ENCODE measurements at places on chromosomes 16 and 17.

DNA sequence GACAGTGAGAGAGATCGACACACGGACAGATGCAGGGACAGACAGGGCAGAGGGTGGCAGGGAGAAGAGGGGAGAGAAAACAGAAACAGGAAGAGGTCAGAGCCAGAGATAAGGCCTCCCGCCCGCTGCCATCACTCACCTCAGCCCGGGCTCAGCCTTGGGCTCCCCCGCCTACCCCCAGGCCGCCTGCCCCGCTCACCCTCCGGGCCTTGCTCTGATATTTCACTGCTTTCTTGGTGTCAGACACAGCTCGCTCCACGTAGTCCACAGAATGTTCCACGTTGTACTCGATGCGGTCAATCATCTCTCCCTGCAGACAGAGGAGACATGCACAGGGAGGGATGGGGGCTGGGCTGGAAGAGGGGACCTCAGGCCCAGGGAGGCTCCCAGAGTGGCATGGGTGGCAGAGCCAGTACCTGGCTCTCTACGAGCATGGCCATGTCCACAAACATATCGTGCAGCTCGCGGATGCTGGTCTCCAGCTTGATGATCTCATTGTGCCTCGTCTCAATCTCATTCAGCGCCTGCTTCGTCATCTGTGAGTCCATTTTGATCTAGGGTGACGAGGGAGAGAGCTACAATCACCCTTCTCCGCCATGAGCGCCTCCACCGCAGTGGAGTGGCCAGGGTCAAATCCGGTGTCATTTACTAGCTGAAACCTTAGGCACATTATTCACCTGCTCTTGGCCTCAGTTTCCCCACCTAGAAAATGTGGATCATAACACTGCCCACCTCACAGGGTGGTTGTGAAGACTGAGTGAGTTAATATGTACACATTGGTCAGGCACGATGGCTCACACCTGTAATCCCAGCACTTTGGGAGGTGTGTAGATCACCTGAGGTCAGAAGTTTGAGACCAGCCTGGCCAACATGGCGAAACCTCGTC lies 8.2 kb downstream of the HSD3B7 start:
- no peak for DNase-seq

DNA sequence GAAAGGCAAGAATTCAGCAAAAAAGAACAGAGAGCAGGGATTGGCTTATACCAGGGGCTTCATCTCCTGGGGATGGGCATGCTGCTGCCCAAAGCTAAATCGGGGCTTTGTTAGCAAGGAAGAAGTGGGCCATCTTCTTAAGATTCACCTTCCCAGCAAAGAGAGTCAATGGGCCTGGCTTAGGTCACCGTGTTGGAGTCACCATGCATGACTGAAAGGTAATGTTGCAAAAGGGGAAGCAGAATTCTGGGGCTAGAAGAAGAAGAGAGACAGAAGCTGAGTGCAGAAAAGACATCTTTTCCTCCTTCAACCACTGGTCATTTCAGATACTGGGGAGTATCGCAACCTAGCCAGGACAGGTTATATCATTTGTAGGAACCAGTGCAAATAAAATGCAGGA lies 76.3 kb upstream of the KIFC3 start:
- no peak for DNase-seq

- DNase-seq: no peak
These were observed 2.8 kb downstream of the HAGH start for GRCh38 chr16:1823821-1824220.

DNA sequence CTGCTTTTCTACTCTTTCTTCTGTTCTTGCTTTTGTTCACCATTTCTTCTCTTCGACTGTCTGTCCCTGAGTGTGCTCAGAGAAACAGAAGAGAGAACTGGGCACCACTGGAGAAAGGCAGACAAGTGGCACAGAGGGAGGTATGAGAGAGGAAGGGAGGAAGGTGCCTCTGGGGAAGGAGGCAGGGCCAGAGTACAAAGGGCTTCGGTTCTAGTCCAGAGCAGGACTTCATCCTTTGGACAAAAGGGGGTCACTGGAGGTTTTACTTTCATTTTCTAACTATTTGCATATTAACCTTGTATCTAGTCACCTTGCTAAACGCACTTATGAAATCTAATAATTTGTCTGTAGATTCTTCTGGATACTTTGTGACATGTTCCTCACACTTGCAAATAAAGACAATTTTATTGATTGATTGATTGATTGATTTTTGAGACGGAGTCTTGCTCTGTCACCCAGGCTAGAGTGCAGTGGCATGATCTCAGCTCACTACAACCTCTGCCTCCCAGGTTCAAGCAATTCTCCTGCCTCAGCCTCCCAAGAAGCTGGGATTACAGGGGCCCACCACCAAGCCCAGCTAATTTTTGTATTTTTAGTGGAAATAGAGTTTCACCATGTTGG lies 13.5 kb downstream of the ITGB4 start:
- DNase-seq: no peak

GRCh38 chr16:1100084-1100800 lies 4.2 kb upstream of the C1QTNF8 start:
- no peak for DNase-seq

DNA sequence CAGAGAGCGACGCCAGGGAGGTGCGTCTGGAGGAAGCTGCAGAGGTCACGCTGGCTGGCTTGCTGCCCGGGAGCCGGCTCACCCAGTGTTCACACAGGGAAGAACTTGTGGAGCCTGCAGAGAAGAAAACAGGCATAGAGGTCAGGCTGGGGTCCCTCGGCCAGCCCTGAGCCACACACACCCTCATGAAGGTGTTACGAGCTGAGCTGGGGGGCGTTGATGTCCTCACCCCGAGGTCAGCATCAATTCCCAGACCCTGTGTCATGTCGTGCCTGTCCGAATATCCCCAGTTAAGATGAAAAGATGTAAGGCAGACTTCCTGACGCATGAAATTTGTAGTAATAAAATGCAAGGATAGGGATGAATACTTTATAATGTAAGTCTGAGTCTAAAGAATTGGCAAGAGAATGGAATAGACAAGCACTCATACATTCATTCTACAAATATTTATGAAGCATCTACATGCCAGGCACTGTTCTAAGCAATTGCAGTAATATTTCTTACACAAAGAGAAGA lies 77.1 kb downstream of the USP31 start:
- no peak for DNase-seq

DNA sequence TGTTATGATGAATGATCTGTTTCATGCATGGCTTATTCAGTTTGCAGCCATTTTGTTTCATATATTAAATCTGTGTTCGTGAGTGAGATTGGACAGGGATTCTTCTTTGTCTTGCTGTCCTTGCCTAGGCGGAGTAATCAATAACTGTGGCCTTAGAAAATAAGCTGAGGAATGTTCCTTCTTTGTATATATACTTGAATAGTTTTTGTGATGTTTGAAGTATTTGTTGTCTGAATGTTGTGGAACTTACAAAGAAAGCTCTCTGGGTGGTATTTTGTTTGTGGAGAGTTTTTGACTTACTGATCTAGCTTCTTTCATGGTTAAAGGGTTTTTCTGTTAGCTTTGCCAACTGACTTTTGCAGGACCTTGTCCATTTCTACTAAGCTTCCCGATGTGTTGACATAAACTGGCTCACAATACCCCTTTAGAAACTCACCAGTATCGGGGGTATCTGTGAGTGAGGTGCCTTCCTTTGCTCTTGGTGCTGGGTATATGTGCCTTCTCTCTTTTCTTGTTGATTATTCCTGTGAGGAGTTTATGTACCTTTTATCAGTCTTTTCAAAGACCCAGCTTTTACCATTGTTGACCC lies 166.2 kb downstream of the RPTOR start:
- no peak for DNase-seq

DNA sequence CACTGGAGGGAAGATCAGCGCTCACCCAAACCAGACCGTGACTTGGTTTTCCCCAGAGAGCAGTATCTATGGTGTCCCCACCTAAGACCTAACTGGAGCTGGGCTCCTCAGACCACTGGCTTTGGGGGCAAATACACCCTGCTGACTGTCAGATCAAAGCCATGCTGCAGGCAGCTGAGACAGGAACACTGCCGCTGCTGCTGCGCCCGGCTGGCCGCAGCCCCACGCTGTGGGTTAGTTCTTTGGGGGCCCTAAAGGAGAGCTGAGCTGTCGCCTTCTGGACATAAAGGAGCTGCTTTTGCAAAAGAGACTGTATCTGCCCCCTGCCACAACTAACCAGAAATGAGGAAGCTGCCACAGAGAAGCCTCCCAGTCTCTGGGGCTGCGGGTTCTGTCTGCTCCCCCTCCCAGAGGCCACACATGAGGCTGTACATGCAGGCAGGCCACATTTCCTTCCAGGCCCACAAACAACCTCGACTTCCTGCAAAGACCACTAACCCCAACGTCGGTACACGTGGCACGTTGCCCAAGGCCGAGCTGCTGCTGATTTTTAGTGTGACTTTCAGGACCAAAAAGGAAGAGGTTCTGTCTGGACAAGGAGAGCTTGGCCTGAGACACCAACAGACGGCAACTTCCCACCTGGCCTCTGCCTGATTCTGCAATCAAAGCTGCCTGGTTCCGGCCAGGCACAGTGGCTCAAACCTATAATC lies 18.2 kb upstream of the ABR start:
- peak; percentile 38 for DNase-seq

DNA sequence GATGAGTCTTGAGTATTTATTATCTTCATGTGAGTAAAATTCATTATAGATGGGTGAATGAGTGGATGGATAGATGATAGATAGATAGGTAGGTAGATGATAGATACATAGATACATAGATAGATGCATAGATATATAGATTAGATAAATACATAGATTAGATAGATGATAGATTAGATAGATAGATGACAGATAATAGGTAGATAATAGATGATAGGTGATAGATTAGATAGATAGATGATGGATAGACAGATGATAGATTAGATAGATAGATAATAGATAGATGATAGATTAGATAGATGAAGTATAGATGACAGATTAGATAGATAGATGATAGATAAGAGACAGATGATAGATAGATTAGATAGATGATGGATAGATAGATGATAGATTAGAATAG lies 21.8 kb upstream of the WFIKKN2 start:
- no peak for DNase-seq

DNA sequence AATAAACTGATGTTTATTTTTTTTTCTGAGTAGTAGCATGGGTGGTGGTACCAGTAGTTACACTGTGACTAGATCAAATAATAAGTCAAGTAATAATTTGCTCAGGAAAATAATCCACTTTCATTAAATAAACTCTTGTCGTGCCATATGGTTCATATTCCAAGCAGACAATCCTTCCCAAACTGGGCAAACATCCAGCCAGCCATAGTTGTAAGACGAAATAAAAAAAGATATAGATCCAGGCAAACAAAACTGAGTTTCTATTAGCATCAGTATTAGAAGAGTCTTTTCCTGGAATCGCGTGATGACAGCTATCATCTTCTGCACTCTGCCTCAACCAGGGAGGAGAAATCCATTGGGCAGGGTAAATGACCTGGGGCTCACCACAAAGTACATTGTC lies 508.4 kb upstream of the GOT2 start:
- no peak for DNase-seq

DNA sequence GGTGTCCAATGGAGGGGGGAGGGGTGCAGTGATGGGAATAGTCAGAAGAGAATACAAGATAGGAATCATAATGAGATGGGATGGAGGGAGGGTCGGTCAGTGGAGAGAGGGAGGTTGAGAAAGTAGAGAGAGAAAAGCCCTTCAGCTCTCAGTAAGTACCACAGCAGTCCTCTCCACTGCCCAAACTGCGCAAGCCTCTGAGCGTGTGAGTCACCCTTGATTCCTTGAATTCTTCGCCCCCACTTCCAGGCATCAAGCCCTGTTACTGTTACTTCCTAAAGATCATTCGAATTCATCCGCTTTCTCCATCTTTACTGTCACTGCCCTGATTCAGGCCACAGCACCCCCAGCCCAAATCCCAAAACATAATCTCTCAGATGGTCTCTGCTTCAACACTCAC lies 2.5 kb downstream of the GUCY2D start:
- no peak for DNase-seq

GRCh38 chr17:49581648-49581998 lies 6.0 kb downstream of the NXPH3 start:
- no peak for DNase-seq

- no peak for DNase-seq
These were observed 2.9 kb upstream of the SRCIN1 start for GRCh38 chr17:38608648-38609047.
